ENCODE measurements at places on chromosomes 7 and 10.

GRCh38 chr7:12294701-12295100, 83.6 kb downstream of the TMEM106B start:
- DNase-seq = no peak

DNA sequence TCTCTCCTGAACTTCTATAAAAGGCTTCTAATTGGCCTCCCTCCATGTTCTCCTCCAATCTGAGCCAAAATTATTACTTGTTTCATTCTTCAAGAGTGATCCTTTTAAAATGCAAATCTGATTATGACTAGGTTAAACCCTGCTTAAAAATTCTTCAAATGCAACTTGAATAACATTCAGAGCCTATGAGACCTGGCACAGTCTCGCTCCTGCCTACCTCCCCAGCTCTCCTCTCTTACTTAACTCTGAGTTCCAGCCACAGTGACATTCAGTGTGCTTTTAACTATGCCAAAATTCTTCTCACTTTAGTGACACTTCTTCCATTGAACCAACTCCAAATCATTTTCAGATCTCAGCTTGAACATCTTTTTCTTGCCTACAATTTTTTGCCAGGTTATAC, 68.8 kb downstream of the TMEM168 start:
- DNase-seq = no peak

GRCh38 chr10:50533296-50533695, 90.5 kb downstream of the SGMS1 start:
- no peak for DNase-seq

DNA sequence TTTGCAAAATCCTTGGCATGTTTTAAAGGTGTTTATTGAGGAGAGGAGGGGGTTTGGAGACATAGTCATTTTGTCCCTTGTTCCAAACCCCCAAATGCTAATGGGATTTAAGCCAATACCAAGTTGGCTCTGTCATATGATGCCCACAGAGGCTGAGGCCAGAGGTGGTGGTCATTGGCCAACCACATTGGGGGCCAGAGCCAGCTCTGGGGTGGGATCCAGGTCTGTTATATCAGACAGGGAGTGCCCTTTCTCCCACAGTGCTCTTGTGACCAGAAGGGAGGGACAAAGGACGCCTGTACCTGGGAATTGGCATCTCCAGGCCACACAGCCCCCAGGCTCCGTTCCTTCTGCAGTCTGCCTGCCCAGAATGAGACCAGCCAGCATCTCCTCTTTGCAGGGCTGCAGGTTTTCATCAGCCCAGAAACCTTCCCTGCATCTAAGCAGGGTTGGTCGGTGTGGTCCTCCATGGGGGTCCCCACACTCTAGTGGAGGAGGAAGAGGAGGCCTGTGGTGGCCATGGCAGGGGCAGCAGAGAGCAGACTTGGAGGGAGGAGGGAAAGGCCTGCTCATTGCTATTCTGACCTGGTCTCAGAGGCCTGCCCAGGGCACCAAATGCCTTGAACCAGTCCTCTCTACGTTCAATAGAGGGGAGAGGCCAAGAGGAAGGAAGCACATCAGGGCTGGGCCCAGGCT, 17.9 kb downstream of the ADCYAP1R1 start:
- no peak for DNase-seq

DNA sequence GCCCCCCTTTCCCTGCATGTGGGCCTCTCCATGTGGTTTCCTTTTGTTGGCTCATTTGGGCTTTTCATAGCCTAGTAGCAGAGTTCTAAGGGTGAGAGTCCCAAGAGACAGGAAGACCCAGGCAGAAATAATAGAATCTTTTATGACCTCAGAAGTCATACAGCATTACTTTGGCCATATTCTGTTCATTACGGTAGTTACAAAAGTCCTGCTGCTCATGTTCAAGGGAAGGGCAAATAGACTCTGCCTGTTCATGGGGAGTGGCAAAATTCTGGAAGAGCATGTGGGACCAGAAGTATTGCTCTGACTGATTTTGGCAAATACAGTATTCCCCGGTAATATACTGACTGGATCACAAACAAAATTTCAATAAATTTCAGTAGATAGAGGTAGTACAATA, 910.3 kb downstream of the LRMDA start:
- no peak for DNase-seq

DNA sequence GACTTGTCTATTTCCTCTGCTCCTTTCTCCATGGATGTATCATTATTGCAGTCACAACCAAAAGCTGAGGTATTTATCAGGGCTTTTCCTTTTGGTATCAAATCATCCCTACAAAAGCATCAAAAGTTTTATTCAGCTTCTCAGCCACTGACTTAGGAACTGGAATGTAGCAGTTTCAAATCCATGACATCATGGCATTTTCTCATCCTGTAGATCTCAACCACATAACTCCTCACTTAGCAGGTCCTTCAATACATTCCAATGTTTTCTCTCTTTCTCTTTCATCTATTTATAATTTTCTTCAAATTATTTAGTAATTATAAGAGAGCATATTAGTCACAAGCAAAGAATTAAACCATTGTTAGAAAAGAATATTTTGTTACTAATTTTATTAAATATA, 537.4 kb upstream of the SORCS1 start:
- peak; percentile 4 for DNase-seq

- no peak for DNase-seq
These were observed 12.8 kb downstream of the NOD1 start for GRCh38 chr7:30465811-30466180.

DNA sequence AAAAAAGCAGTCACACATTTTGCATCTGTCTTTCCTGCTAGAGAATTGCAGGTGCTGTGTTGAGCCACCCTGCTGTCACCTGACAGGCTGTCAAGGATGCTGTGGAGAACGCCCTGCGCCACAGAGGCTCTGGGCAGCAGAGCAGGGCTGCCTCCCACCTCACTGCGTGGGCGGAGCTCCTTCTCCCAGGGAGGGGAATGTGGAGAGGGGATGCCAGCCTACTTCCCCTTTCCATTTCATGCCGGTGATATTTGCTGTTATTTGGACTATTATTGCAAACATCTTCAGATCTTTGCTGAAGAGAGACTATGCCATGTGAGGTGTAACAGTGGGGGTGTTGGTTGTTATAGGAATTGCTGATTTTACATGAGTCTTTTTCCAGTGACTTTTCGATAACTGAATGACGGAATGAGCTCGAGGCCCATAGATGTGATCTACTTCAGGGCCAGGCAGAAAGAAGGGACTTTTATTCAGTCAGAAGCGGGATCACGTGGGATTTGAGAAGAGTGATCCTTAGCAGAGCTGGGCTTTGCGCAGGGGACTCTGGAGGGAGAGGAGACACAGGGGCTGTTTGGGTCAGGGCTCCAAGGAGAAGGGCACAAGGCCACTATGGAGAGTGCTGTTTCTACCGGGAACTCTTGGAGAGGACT, 13.6 kb upstream of the PRKAG2 start:
- DNase-seq = no peak

- peak; percentile 98 for DNase-seq
These were observed 41.9 kb downstream of the CALML3 start for GRCh38 chr10:5566614-5567013.

- no peak for DNase-seq
These were observed 2.5 kb upstream of the HSPA12A start for GRCh38 chr10:116744885-116745284.

DNA sequence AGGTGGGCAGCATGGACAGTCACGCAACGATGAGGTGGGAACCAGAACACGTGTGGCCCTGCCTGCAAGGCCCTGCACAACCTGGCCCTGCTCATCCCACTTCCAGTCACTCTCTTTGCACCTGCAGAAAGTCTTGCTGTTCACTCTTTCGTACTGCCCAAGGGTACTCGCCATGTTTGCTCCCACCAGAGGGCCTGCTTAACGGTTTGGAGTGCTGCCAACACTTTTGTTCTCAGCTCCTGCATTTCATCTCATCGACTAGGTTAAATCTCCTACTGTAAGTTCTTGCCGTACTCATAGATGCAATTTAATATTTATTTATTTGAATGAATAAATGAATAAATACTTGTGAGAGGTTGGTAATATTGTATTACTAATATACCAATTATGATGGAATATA, 315.3 kb downstream of the SDK1 start:
- DNase-seq = no peak

- DNase-seq = no peak
These were observed 7.7 kb downstream of the PON1 start for GRCh38 chr7:95316588-95316987.

DNA sequence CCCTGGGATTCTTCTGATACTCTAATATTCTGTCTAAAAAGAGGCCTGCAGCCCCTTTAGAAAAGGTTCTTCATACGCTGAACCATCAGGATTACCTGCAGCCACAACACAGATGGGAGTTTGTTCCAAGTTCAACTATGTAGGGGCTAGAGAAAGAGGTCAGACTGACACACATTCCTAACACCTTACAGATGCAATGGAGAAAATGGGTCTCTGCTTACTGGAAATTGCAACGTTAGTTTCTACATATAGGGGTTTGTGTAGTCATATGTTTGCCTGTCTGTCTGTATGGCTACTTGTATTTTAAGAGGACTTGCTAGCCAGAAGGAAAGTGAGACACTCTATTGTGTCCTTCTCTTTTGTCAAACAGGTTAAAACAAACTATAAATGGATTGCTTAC, 618.5 kb downstream of the INHBA start:
- no peak for DNase-seq

- no peak for DNase-seq
These were observed 5.2 kb downstream of the RBP3 start for GRCh38 chr10:47353351-47353750.

DNA sequence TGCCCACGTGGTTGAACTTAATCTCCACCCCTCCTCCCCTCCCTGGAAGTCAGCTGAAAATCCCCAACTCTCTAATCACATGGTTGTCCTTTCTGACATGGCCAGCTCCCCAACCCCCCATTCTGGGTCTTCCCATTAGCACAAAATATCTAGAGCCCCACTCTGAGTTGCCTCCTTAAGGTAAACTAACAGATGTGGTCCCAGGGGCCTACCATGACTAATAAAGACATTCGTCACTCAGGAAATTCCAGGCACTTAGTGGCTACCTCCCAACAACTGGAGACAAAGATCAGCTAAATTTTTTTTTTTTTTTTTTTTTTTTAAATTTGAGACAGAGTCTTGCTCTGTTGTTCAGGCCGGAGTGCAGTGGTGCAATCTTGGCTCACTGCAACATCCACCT, 21.1 kb downstream of the CCDC126 start:
- peak; percentile 33 for DNase-seq

DNA sequence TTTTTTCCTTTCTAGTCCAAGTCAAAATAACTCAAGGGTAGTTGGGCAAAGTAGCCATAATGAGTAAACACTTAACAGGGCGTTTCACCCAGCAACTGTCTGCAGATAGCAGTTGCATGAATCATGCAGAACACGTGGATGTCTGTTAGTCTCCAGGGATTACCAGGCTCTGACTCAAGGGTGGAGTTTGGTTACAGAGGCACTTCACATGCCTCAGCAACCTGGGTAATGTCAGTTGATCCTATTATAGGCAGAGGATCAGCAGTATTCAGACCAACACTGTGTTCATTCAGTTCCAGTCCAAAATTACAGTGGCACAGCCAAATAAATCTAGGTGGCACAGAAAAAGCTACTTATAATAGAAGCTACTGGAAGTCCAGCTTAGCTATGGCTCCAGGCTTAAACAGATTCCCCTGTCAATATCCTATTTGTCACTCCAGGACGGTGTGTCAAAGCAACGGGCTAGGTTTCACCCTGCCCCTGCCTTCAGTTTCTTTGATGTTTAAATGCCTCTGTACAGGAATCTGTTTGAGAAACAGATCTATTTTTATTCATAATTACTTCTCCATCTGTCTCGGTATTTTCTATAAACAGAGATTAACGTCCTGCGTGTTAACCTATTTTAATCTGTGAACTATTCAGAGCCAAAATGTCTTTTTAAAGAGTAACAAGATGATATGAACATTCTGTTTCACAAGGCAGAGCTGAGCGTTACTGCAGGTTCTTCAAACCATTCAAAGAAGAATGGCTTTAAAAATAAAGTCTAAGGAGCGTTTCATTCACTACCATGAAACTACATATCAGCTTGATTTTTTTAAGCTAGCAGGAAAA, 162.6 kb upstream of the AKR1E2 start:
- DNase-seq = peak; percentile 100

- DNase-seq = peak; percentile 57
These were observed 69.4 kb downstream of the SAMD9 start for GRCh38 chr7:93048136-93048930.

- no peak for DNase-seq
These were observed at the start of gene NACAD for GRCh38 chr7:45088821-45089340. NACAD (minus strand) TSS chr7:45088969; CDS start chr7:45088894, 75 bp downstream.

DNA sequence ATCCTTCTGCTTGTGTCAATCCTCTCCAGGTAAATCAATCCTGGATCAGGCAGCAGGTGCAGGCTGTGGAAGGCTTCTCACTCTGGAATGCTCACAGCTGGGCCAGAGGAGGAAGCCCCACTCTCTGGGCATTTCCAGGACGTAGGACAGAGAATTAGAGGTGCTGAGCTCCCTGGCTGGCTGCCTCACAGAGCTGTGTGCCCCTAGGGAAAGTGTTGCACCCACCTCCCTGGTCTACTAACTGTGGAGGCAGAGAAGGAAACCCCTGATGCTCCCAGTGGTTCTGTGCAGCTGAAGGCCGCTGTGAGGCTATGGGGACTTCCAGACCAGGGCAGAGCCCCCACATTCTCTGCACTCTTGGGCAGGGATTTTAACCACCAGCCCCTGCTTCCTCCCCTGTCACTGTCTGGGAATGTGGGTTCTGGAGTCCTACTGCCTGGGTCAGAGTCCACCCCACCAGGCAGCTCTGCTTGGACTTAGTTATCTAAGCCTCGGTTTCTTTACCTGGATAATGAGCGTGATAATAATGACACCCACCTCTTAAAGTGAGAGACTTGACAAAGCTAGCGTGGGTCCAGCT, 73.5 kb upstream of the EEPD1 start:
- no peak for DNase-seq

DNA sequence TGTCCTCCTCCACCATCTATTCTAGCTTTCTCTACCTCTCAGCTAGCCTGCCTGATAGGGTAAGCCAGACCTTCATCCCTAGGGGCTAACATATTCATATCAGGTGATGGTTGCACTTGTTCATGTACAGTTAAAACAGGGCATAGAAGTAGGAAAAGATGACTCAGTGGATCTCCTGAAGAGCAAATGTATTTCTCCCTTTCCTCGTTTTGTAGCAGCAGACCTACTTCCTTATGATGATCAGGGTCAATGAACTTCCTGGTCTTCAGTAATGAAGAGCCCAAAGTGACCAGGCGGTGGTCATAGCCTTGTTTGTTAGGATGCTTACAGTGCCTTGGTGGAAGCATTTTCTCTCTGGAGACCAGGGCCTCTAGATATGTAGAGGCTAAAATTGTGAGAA, 6.3 kb downstream of the LIPJ start:
- no peak for DNase-seq

- DNase-seq = no peak
These were observed 156.5 kb upstream of the PPP2R2D start for GRCh38 chr10:131744346-131744745.

Data from bronchial epithelial cell (primary cell).